ENCODE measurements at places on chromosomes 7 and 10.

GRCh38 chr10:131041031-131041430 is 270.5 kb downstream of the TCERG1L start:
- H3K4me3 ChIP-seq, result no peak overlapping the region
- H3K4me1 ChIP-seq, result peaks cover 7% of the 10 kb centered on the region
- no peak overlapping the region for H3K27ac ChIP-seq
- DNase-seq, result no peak
- H3K27me3 ChIP-seq, result no peaks in the 10 kb centered on the region

GRCh38 chr10:51319173-51319435 is 244.8 kb downstream of the PRKG1 start:
- H3K4me1 ChIP-seq, result no peaks in the 10 kb centered on the region
- DNase-seq, result no peak
- no peak overlapping the region for H3K4me3 ChIP-seq
- H3K27ac ChIP-seq, result no peak overlapping the region
- no peaks in the 10 kb centered on the region for H3K27me3 ChIP-seq

GRCh38 chr7:30070052-30070451 is 41.8 kb downstream of the PLEKHA8 start:
- no peak for DNase-seq
- no peaks in the 10 kb centered on the region for H3K27me3 ChIP-seq
- H3K4me1 ChIP-seq, result no peaks in the 10 kb centered on the region
- peaks cover 4% of the 10 kb centered on the region for H3K36me3 ChIP-seq
- H3K4me3 ChIP-seq, result no peak overlapping the region
- H3K27ac ChIP-seq, result no peak overlapping the region

- H3K27me3 ChIP-seq, result no peaks in the 10 kb centered on the region
- no peak overlapping the region for H3K4me3 ChIP-seq
- no peaks in the 10 kb centered on the region for H3K36me3 ChIP-seq
Measured at GRCh38 chr7:66376264-66376945, 171.3 kb downstream of the TPST1 start.

Data from neural progenitor cell (in vitro differentiated cells).